ENCODE measurements at places on chromosomes 7 and 10.
A peak's percentile ranks its signal among the peaks of the same experiment; 100 is the strongest.

DNA sequence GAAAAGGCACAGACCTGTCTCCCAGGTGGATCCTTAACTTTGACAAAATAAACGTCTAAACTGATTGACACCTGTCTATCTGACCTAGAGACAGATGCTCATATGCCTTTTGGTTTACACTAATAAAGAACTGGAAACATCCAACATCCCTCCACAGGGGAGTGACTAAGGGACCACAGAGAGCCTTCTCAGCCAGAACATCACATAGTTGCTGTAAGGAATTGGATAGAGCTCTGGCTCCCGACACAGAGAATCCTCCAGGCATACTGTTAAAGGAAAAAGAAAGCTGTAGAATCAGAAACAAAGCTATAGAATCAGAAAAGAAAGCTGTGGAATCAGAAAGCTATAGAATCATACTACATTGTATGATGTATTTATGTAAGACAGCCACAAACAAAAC lies 258.8 kb downstream of the STK31 start:
- no peak overlapping the region for H3K27ac ChIP-seq
- H3K4me3 ChIP-seq = no peak overlapping the region
- H3K36me3 ChIP-seq = no peaks in the 10 kb centered on the region
- no peaks in the 10 kb centered on the region for H3K27me3 ChIP-seq
- no peak for DNase-seq
- peaks cover 8% of the 10 kb centered on the region for H3K4me1 ChIP-seq

DNA sequence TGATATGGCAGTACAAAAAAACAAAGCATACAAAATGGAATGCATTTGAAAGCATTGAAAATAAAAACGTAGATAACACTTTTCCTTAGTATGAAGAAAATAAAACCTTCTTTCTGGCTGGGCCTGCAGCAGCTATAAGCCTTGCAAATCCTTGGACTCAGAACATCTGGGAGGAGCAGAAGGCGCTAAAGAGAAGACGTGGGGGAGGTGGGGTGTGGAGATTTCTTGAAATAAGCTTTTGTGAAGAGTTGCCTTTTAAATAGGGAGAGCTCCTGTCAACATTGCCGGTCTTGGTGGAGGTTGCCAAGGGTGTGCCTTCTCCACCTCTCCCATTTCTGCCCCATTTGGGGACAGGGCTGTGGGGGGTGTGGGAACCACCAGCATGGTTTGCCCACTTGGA lies 128.7 kb downstream of the TMEM178B start:
- H3K36me3 ChIP-seq = no peaks in the 10 kb centered on the region
- no peak for DNase-seq
- no peak overlapping the region for H3K27ac ChIP-seq
- no peak overlapping the region for H3K4me3 ChIP-seq
- H3K4me1 ChIP-seq = peaks cover 4% of the 10 kb centered on the region
- no peaks in the 10 kb centered on the region for H3K27me3 ChIP-seq

GRCh38 chr7:138768241-138768640 lies 29.6 kb upstream of the TMEM213 start:
- no peaks in the 10 kb centered on the region for H3K36me3 ChIP-seq
- DNase-seq = no peak
- no peak overlapping the region for H3K4me3 ChIP-seq
- no peak overlapping the region for H3K27ac ChIP-seq
- H3K4me1 ChIP-seq = peaks cover under 1% of the 10 kb centered on the region

GRCh38 chr7:44973610-44974401 lies 5.0 kb downstream of the MYO1G start:
- H3K27me3 ChIP-seq = no peaks in the 10 kb centered on the region
- peak; percentile 53 for DNase-seq
- no peaks in the 10 kb centered on the region for H3K36me3 ChIP-seq
- no peak overlapping the region for H3K4me3 ChIP-seq
- no peaks in the 10 kb centered on the region for H3K4me1 ChIP-seq

DNA sequence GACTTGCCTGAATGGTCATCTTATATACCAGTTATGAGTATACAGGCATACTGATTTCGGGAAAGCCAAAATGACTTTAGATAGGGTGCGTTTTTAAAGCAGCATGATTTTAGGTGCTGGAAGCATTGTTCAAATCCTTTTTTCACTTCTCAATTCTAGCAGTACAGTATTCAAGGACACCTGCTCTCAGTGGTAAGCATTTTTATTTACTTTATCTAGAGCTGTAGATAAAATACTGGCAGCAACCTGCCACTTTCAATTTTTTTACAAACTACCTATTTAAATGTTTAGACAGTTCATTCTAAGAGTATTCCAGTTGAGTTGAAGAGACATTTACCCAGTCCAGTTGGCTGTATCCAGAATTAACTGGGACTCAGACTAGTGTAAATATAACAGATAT lies 33.6 kb downstream of the TMEM106B start:
- H3K27me3 ChIP-seq = no peaks in the 10 kb centered on the region
- no peak overlapping the region for H3K4me3 ChIP-seq
- no peaks in the 10 kb centered on the region for H3K4me1 ChIP-seq
- no peak for DNase-seq

DNA sequence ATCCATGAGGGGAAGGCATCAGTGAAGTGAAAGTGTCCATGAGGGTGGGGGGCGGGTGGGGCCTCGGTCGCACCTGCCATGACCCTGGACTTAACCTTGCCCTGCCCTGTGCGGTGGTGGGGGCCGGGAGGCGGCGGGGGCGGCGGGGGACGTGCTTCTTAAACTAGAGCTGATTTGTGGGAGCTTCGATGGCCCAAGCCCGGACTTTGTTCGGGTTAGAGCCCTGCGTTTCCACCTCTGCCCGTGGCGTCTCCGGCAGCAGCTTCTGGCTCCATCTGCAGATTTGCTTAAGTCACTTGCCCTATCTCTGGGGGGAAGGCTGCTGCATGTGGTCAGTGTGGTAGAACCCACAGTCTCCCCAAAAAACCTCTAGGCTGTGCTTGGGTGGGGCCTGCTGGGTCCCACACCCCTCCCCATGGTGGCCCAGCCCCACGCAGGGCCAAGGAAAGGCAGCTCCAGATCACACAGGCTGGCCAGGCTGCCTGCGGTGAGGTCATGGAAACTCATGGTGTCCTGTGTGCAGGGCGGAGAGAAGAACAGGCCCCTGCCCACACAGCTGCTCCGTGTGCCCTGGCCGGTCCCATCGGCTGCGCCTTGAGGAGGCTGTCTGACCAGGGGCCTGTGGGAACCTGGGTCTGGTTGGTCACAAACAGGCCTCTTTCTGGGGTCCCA lies 93.2 kb downstream of the INPP5A start:
- H3K27ac ChIP-seq = no peak overlapping the region
- no peaks in the 10 kb centered on the region for H3K4me1 ChIP-seq
- no peak overlapping the region for H3K4me3 ChIP-seq

DNA sequence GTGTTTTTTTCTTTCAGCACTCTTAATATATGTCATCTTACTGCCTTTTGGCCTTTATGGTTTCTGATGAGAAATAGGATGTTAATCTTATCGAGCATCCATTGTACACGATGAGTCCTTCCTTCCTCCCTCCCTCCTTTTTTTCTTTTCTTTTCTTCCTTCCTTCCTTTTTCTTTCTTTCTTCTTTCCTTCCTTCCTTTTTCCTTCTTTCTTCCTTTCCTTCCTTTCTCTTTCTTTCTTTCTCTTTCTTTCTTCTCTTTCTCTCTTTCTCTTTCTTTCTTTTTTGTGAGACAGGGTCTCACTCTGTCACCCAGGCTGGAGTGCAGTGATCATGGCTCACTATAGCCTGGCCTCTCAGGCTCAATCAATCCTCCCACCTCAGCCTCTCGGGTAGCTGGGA lies 8.4 kb downstream of the RPEL1 start:
- H3K27me3 ChIP-seq = no peaks in the 10 kb centered on the region
- H3K27ac ChIP-seq = no peak overlapping the region
- no peaks in the 10 kb centered on the region for H3K4me1 ChIP-seq
- H3K4me3 ChIP-seq = no peak overlapping the region
- peaks cover 13% of the 10 kb centered on the region for H3K36me3 ChIP-seq

GRCh38 chr10:113552014-113552413 lies 839 bp upstream of the HABP2 start:
- H3K4me3 ChIP-seq = no peak overlapping the region
- H3K4me1 ChIP-seq = no peaks in the 10 kb centered on the region
- no peak overlapping the region for H3K27ac ChIP-seq
- H3K36me3 ChIP-seq = no peaks in the 10 kb centered on the region
- DNase-seq = no peak

DNA sequence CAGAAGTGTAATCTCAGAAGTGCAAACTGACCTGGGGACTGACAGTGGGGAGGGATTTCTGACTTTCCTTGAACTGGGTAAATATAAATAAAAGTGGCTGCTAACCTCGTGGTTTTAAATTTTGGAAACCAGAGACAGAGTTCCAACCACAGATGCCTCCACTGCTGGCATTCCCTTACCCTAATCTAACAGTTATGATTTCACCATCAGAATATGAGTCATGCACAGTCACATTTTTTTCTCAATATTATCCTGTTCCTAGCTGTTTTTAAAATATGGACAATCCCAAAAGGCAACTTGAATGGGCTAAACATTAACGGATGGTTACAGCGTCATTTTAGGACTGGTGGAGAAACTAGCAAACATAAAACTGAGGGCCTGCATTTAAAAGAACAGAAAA lies 264.3 kb upstream of the INHBA start:
- H3K27ac ChIP-seq = no peak overlapping the region
- H3K4me3 ChIP-seq = no peak overlapping the region
- no peaks in the 10 kb centered on the region for H3K4me1 ChIP-seq
- H3K27me3 ChIP-seq = no peaks in the 10 kb centered on the region
- DNase-seq = no peak

DNA sequence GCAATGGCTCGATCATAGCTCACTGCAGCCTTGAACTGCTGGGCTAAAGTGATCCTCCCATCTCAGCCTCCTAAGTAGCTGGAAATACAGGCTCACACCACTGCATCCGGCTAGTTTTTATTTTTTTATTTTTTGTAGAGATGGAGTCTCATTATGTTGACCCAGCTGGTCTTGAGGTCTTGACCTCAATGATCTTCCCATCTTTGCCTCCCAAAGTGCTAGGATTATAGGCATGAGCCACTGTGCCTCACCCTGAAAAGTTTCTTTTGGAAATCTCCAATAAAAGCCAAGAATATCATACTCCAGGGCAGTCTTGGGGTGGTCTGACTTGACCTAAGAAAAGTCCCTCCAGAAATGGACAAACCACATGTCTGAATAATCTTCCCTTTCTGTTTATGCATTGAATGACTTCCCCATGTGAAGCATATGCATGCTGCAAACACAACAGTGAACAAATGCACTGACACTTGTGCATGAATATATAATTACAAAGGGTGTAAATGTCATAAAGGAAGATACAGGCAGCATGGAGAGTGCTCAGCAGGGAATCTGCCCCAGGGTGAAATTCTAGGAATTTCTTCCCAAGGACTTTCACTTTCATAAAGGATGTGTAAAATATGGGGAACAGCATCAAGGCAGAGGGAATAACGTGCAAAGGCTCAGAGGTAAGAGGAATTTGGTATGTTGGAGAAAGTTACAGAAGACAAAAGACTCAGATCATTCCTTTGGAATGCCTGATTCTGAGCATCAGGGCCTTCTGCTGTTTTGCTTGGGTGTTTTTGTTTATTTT lies 142.4 kb upstream of the LYZL1 start:
- H3K4me1 ChIP-seq = peaks cover 2% of the 10 kb centered on the region
- no peak overlapping the region for H3K27ac ChIP-seq
- H3K4me3 ChIP-seq = no peak overlapping the region
- DNase-seq = no peak
- no peaks in the 10 kb centered on the region for H3K27me3 ChIP-seq

DNA sequence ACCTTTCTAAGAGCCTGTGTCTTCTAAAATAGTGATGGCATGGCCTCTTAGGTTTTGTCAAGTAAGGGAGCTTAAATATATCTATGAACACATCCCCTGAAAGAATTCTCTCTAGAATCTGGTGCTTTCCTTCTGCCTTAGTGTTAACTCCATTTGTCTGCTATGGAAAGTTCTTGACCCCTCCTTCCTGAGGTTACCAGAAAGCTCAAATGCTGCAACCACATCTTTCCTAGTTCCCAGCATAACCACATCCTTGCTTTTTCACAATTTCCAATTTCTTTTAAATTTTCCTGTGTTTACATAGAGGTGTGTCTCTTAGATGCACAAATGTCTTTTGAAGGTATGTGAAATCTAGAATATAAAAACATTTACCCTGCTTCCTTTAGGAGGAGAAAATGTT lies 16.4 kb upstream of the GSDME start:
- DNase-seq = no peak
- no peaks in the 10 kb centered on the region for H3K36me3 ChIP-seq
- H3K27me3 ChIP-seq = no peaks in the 10 kb centered on the region
- H3K27ac ChIP-seq = no peak overlapping the region
- H3K4me3 ChIP-seq = no peak overlapping the region

GRCh38 chr7:38317515-38317914 lies 44.1 kb upstream of the TARP start:
- no peak overlapping the region for H3K27ac ChIP-seq
- no peaks in the 10 kb centered on the region for H3K36me3 ChIP-seq
- no peak overlapping the region for H3K4me3 ChIP-seq
- no peaks in the 10 kb centered on the region for H3K27me3 ChIP-seq
- H3K4me1 ChIP-seq = 0 out of 2 replicates have a peak, but pooled peaks cover 4% of the 10 kb centered on the region

- DNase-seq = no peak
- H3K27ac ChIP-seq = no peak overlapping the region
- H3K4me3 ChIP-seq = no peak overlapping the region
These were observed 25.6 kb downstream of the TM9SF3 start for GRCh38 chr10:96560966-96561887.

DNA sequence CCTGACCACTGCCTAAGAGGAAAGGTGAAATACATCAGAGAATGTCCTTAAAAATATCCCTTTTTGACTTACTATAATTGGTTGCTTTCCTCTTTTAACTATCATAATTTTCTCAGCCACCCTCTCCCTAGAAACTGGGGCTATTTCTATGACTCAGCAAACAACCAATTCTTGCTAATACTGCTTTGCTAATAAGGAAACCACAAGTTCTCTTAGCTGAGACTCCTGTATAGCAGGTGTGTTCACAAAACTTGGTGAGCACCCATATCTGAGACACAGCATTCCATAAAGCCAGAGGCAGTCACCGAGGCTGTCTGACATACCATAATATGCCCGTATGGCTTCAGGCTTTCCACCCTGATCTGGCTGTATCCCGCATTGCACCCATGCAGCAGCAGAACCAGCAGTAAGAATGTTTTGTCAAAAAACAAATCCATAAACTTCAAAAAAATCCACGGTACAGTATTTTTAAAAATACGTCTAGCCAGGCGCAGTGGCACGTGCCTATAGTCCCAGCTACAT lies 191.7 kb upstream of the C7orf33 start:
- H3K4me3 ChIP-seq = no peak overlapping the region
- H3K27me3 ChIP-seq = no peaks in the 10 kb centered on the region
- H3K27ac ChIP-seq = no peak overlapping the region
- no peak for DNase-seq

DNA sequence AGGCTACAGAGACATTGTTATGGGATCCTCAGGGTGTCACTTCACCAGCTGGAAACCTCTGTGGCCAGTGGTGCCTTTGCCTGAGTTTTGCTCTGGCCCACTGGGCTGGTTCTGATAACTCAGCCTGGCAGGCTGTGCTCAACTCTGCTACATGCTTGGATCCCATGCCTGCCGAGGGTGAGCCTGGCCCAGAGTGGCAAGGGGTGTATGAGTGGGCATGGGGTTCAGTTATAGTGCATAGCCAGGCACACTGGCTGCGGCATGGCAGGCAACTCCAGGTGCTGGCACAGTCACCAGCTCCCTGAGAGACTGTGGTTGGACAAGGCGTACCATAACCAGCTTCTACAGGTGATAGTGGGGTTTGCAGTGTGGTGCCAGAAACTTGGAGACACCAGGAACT lies 107.0 kb upstream of the PCDH15 start:
- H3K4me1 ChIP-seq = no peaks in the 10 kb centered on the region
- no peak overlapping the region for H3K27ac ChIP-seq
- no peak for DNase-seq

GRCh38 chr10:75179657-75180177 lies 30.9 kb upstream of the VDAC2 start:
- H3K4me1 ChIP-seq = no peaks in the 10 kb centered on the region
- no peaks in the 10 kb centered on the region for H3K27me3 ChIP-seq
- no peak overlapping the region for H3K4me3 ChIP-seq
- no peak overlapping the region for H3K27ac ChIP-seq
